ENCODE measurements at places on chromosomes 3 and 15.

DNA sequence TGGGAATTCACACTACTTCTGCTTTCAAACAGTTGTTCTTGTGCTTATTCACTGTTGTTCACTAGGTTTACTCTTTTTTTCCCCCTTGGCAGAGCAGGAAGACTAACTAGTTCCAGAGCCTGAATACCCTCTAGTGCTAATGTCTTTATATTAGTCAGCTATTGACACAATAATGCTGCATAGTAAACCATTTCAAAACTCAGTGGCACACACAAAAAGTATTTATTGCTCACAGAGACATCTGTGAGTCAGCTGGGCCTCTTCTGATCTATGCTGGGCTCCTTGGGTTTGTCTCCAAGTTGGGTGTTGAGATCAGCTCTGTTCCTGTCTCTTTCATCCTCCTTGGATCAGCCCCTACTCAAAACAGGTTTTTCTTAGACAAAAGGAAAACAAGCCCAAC, 51.1 kb downstream of the RSRC1 start:
- no peak for DNase-seq

GRCh38 chr15:69568173-69569009, 115.8 kb downstream of the RPLP1 start:
- DNase-seq, result no peak

GRCh38 chr3:192929146-192929545, 11.5 kb upstream of the MB21D2 start:
- DNase-seq, result no peak

DNA sequence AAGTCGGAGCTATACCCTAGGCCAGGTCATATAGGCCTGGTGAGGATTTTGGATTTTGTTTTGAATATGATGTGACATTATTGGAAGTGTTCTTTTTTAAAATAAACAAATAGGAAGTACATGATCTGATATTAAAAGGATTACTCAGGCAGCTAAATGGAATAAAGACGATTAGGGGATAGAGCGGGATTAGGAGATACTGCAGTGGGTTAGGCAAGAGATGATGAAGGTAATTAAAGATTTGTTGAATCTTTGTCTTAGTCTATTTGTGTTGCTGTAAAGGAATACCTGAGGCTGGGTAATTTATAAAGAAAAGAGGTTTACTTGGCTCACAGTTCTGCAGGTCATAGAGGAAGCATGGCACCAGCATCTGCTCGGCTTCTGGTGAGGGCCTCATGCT, 21.3 kb downstream of the KIF15 start:
- DNase-seq, result no peak

DNA sequence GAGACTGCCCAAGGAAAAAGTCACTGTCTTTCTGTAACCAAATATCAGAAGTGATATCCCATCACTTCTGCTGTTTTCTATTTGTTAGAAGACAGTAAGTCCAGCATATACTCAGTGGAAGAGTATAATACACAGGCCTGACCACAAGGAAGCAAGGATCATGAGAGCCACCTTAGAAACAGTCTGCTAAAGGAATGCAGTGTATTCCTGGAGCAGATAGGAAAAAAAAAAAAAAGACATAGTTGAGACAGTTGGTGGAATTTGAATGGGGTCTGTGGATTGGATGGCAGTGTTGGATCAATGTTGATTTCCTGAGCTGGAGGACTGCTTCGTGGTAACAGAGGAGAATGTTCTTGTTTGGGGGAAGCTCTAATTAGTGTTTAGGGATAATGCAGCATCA, 26.5 kb upstream of the FBXL2 start:
- no peak for DNase-seq

DNA sequence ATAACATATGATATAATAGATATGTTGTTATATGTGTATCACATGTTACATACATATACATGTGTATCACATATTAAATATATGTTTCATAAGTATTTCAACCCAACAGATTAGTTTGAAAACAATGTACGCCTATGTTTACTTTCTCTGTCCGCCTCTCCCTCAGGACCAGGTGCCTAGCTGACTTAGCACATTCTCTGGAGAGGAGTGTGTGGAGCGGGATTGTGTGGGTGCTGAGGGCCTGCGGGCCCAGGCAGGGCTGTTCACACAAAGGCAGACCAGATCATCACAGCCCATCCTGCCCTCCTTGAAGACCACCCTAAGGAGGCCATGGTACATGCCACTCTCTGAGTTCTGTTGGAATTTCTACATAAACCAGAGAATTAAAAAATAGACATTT, 81.0 kb downstream of the PLXNA1 start:
- no peak for DNase-seq

DNA sequence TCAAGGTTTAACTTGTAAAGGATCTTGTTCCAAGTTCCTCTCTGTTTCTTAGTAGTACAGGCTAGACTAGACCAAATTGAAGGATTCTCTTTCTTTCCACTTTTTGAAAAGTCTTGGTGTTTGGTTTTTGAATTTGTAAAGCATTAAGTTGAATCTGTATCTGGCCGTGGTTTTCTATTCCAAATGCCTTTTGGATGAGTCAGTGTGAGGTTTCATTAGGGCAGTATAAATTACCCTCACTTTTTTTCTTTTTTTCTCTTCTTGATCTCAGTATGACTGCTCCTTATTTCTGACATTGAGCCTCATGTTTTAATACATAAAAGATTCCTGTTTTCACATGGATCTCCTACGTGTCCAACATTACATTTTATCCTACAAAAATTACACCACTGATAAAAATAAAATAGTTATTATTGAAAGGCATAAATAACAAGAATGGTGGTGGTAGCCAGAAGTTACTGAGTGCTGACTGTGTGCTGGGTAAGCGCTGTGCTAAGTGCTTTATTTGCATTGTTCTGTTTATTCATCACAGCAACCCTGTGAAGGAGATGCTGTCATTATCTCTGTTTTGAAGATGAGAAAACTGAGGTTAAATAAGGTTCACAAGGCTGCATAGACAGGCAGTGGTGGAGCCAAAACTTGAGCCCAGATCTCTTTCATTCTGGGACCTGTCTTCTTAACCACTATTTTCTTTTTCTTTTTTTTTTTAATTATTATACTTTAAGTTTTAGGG, 48.3 kb downstream of the MITF start:
- DNase-seq, result no peak

- no peak for DNase-seq
These were observed 12.1 kb upstream of the GATA2 start for GRCh38 chr3:128504963-128505730.

DNA sequence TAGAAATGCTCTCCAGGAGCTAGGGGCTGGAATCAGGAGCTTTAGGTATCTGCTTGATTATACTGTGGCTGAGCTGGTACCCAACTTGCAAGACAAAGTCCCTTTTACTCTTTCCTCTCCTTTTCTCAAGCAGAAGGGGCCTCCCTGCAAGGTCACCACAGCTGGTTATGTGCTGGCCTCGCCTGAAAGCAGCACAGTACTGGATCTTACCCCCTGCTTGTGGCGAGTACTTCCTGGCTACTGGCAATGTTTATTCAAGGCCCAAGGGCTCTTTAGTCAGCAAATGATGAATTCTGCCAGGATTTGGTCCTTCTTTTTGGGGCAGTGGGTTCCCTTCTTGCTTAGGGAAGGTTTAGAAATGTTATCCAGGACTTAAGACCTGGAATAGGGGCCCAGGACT, 234.6 kb downstream of the RAP2B start:
- DNase-seq, result no peak

DNA sequence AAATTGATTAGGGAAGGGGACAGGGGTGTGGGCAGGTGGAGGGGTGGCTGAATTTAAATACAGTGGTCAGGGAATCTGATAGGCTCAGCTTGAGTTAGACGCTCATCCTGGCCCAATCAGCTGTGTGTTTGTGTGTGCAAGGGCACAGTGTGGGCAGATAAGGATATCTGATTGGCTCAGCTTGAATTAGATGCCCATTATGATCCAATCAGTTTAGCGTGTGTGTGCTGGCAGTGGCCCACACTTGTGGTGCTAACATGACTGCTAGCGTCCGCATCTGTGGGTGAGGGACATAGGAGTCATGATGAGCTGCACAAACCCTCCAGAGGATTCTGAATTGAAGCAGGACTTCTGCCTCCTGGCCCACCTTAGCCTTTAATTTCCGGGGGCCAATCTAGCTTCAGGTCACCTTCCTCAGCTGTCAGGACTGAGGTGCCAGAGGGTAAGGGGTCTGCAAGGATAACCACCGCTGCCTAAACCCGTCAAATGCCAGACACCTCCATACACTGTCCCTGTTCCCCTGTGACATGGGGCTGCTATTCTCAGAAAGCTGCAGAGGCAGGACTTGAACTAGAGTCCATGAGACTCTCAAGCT, 97.3 kb downstream of the CORO2B start:
- no peak for DNase-seq

- peak; percentile 10 for DNase-seq
These were observed 27.1 kb upstream of the VPS8 start for GRCh38 chr3:184784731-184785500.

GRCh38 chr3:29758434-29759322, 477.8 kb downstream of the RBMS3 start:
- DNase-seq, result no peak

GRCh38 chr3:50003216-50003615, 63.3 kb downstream of the RBM6 start:
- DNase-seq, result no peak

GRCh38 chr3:100159331-100160153, 45.2 kb upstream of the FILIP1L start:
- DNase-seq, result no peak

DNA sequence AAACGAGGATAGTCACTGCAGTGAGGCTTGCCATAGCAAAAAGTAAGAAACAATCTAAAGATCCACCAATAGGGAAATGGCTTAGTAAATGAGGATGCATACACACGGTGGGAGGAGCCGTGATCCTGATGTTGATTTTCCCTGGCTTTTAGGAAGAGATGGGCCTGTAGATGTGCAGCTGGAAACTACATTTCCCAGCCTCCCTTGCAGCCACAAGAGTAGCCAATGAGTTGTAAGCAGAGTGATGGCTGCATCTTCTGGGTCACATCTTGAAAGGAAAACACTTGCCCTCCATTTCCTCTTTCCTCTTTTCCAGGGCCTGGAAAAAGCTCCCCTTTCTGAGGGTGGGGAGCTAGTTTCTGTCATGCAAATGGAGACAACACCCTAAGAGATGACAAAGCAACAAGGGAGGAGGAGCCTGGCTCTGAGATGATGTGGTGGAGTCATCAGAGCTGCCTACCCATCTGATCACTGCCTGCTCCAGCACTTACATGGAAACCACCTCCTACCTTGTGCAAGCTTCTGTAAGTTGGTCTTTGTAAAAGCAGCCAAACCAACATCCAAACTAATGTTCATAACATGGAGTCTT, 139.1 kb downstream of the TLE3 start:
- DNase-seq, result no peak

DNA sequence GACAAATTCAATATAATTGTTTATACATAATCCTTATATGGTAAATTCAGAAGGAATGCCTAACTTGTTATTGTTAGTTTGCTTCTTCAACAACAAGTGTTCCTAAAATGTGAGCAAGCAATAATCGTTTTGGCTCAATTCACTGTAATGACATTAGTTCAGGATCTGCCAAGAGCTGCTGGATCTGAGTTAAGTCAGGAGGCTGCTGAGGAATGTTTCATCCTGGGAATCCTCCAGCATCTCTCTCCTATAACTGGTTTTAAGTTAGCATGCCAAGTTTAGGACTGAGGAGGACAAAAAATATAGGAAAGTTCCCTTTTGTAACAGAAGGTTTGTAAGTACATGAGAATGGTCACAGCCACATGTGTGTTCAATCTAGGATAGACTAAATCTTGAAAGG, 4.9 kb upstream of the GTF2A2 start:
- DNase-seq, result no peak

DNA sequence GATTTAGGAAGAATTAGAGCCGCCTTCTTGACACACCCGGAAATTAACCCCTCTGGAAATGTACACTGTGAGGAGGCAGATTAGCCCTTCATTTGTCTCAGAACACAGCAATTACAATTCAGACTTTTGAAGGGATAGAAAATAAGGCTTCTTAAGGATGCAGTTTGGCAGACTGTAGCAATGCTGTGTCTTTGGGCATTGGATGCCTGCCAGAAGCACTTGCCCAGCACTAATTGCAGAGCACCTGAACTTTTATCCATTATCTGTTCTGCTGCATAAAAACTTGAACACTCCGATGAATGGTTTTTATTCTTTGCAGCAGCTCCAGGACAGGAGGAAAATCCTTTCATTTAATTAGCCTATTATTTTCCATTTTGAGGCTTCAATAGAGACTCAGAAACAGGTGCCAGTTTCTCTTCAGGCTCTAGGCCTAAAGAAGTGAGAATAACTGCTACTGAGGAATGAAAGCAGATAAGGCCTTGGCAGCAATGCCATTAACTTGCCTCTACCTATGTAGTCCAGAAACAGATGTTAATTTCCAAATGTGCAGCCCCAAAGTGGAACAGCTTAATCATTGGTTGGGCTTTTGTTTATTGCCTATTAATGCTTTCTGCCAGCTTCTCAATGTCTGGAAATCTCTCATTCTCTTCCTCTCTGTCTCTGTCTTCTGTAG, 418.5 kb downstream of the NSUN3 start:
- DNase-seq, result no peak

DNA sequence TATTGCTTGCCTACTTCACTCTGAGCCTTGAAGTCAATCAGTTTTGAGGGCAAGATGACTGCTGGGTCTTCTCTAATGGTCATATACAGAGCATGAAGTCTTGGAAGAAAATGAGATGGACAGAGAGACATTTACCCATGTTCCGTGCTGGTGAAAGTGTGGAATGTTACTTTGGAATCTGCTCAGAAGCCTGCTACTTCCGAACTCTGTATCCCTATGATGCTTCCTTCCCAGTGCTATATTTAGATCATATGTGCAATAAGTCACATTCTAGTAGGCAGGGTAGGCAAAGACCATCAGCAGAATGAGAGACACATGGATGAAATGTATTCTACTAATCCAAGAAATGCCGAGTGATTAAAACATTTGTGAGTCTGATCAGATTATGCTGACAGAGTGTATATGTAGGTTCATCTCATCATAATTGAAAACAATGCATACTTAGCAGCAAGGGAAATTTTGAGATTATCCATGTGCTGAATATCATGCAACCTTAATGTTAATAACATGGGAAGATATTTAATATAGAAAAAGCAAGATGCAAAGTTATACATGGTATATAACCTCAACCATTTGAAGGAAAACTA, 60.5 kb downstream of the RAB7A start:
- DNase-seq, result no peak

- DNase-seq, result no peak
These were observed 173.7 kb upstream of the SLC2A2 start for GRCh38 chr3:171200052-171200749.

- DNase-seq, result no peak
These were observed 725.9 kb downstream of the TUSC7 start for GRCh38 chr3:117435506-117435905.

- DNase-seq, result no peak
These were observed 64.1 kb downstream of the NIPA2 start for GRCh38 chr15:22902578-22902977.

Measured in NCI-H1417 treated with DMSO at 0.1 percent for 48 hours (cell line).